Astrocyte of the cerebellum (primary cell): ENCODE measurements at places on chromosomes 4 and X.

DNA sequence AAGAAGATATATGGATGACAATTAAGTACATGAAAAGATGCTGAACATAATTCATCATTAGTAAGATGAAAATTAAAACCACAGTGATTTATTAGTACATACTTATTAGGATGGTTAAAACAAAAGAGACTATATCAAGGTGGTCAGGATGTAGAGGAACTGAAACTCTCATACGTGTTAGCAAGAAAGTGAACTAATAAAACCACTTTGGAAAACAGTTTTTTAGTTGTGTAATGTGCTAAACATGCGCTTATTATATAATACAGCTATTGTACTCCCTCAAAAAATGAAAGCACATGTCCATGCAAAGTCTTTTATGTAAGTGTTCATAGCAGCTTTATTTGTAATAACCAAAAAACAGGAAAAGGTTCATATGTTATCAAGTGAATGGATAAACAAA lies 89.9 kb upstream of the KCTD8 start:
- DNase-seq = no peak

DNA sequence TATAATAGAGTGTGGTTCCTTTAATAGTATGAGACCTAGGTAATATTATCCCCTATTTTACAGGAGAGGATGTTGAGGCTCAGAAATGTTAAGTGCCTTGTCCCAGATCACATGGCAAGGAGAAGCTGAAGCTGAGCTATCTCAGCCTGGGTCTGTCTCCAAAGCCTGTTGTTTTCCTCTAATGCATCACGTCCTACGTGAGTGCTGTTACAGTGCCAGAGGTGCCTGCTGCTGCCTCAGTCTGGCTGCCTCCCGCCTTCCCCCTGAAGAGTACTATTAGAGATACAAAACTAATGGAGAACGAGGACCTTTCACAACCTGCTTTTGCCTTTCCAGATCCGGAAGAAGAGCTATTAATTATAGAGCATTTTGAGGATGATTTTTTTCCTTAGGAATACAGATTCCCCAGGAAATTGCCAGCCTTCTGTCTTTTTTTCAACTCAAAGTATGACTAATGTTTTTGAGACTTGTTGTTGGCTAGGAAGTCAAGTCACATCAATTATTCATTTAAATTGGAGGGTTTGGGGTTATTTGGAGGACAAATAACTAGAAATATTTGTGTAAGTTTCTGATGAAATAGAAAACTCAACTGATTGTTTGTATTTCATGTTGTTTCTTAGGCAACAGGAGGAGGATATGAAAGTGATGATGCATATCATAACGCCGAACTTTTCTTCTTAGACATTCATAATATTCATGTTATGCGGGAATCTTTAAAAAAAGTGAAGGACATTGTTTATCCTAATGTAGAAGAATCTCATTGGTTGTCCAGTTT lies 43.9 kb upstream of the MTMR1 start:
- no peak for DNase-seq

DNA sequence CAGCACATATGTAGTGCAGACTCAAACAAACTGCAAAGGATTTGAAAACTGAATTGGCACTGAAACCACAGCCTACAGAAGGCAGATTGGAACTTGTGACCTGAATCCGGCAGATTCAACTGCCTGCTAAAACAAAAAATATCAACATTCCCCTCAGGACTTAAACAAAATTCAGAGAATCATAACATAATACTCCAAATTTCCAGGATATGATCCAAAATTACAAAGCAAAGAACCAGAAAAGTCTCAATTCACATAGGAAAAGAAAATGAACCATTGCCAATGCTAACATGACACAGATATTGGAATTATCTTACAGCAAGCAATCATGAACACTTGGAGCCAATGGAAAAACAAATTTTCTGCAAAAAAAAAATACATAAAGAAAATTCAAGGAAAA lies 250.4 kb downstream of the PRDM5 start:
- DNase-seq = no peak

- no peak for DNase-seq
Measured at GRCh38 chr4:8038719-8039251, 99.1 kb upstream of the AFAP1 start.

DNA sequence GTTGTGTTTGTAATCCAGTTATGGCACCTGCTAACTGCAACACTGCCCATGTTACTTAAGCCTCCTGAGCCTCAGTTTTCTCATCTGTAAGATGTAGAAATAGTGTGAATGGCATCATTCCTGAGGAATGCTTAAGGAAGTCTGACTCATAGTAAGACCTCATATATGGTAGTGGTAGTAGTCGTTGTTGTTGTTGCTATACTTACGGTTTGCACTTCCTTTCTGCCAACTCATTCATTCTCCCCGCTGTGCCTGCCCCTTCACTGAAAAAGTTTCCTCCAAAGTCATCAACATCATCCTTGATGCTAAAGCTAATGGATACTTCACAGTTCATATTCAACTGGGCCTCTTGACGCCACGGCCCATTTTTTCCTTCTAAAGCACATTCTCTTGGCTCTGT lies 54.2 kb upstream of the SPANXN3 start:
- DNase-seq = no peak

- no peak for DNase-seq
Measured at GRCh38 chr4:95510877-95511276, 37.9 kb downstream of the UNC5C start.

- DNase-seq = no peak
Measured at GRCh38 chr4:145623831-145624230, 4.6 kb downstream of the MMAA start.

DNA sequence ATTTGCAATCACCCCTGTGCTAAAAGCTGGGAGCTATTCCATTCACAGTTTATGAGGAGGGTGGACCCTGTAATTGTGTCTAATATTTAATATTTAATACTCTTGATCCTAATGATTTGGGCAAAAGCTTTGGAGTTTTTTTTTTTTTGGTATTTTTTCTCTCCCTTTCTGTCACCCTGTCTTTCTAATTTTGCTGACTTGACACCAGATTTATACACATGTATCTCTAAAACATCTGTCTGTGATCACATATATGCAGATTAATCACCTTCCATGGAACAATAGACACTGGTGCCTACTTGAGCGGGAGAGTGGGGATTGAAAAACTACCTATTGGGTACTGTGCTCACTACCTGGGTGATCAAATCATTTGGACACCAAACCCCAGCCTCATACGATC lies 18.7 kb upstream of the ANTXR2 start:
- DNase-seq = no peak

DNA sequence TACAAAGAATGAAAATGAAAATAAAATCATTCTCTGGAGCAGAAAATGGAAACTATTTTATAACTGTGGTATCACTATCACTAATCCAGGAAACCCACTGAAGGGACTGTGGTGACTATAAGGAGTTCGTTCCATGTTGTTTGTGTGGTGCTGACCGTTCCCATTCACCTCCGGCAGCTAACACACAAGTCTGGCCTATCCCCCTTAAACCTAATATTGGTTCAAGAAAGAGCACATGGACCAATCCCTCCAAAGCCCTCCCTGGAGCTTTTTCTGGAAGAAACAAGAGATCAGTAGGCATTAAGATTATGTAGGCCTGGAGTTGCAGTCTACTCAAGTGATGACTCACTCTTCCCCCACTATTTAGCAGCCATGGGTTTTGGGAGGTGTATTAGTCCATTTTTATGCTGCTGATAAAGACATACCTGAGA lies 25.9 kb upstream of the FAM241A start:
- DNase-seq = no peak

- DNase-seq = no peak
Measured at GRCh38 chr4:80005863-80006262, 67.2 kb downstream of the ANTXR2 start.

GRCh38 chr4:38654273-38654672 lies 9.7 kb upstream of the KLF3 start:
- DNase-seq = no peak

DNA sequence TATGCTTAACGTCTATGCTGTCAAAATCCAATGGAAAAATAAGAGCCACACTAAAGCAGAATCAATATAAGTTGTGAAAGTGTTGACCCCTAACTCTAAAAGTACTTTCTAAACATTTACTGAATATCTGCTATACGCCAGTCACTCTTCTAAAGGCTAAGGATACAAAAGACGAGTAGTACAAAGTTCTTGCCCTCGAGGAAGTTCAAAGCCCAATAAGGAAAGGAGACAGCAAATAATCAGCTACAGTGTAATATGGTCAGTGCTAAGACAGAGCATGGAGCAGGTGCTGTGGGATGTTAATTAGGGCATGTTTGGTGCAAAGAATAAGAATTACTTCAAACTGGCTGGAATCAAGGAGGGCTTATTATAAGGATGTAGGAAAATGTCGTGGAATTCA lies 31.6 kb upstream of the TMEM150C start:
- no peak for DNase-seq

- DNase-seq = no peak
Measured at GRCh38 chrX:129653971-129654651, 645 bp downstream of the APLN start.

- no peak for DNase-seq
Measured at GRCh38 chr4:109390115-109390768, 43.4 kb upstream of the SEC24B start.

DNA sequence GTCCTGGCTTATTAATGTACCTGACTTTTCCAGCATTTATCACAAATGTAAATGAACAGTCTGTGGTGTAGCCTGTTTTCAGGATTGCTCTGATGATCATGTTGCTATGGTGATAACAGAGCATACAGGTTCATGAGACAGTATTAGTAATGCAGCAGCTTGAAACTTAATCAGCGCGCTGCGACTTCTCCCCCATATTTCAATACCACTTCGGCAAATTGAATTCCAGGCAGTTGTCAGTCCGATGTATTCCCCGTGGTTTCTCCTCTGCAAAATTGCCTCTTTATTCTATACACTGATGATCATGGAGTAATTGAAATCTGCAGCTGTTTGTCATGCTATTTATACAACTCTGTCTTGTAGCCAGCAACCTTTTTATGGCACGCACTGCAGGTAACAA lies 239.3 kb downstream of the C4orf33 start:
- no peak for DNase-seq

- DNase-seq = no peak
Measured at GRCh38 chr4:24471486-24472160, 112.7 kb downstream of the DHX15 start.

- no peak for DNase-seq
Measured at GRCh38 chrX:41442824-41443550, 4.2 kb upstream of the NYX start.
